ENCODE measurements at places on chromosomes 12 and 14.

GRCh38 chr12:53988541-53989226, 3.7 kb downstream of the HOXC10 start:
- no peak for DNase-seq

DNA sequence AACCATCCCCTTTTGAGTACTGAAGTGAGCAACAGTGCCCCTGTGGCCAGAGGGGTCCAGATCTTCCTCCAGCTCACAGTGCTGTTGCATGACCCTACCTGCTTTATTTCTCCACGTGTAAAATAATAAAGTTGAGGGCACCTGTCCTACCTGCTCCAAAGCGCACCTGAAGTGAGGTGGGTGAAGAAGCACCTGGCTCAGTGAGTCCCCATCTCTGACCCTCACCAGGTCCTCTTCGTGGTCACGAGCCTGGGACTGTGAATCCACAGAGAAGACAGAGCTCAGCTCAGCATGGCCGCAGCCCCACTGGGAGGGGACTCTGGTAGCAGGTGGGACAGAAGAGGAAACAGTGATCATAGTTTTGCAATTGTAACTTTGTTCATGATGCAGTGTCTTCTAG, 976.7 kb upstream of the TMEM132C start:
- no peak for DNase-seq

GRCh38 chr12:5432011-5432400, at the start of gene NTF3:
Gene NTF3, plus strand, starts transcription at chr12:5432108. Its CDS starts 217 bp downstream, at chr12:5432325.
- DNase-seq: no peak

GRCh38 chr14:69537900-69538299, 36.8 kb downstream of the CCDC177 start:
- DNase-seq: no peak

GRCh38 chr12:59695379-59695778, 99.5 kb downstream of the SLC16A7 start:
- no peak for DNase-seq
